ENCODE measurements at places on chromosomes 7 and 10. TPM values are rescaled to one million over a fixed set of nuclear protein-coding genes. Genes with fewer than 3 reads are reported as not detected.

NEUROG3 gene
- not detected for total RNA-seq

SLC16A12 gene
- total RNA-seq, result 0.24 TPM

LANCL2 gene
- 20.0 TPM for total RNA-seq

CRPPA gene
- 1.4 TPM for total RNA-seq

C10orf95 gene
- 0.19 TPM for total RNA-seq

BICC1 gene
- total RNA-seq, result 1.9 TPM

MPP7 gene
- 2.8 TPM for total RNA-seq

UCN3 gene
- 0.19 TPM for total RNA-seq

C10orf62 gene
- total RNA-seq, result not detected

TDRD1 gene
- total RNA-seq, result 0.52 TPM

BTAF1 gene
- total RNA-seq, result 49.9 TPM

SPRN gene
- total RNA-seq, result 0.05 TPM

CYP2C8 gene
- total RNA-seq, result 0.71 TPM

CCNY gene
- total RNA-seq, result 27.6 TPM

CRYGN gene
- total RNA-seq, result 1.2 TPM

CYP2E1 gene
- total RNA-seq, result 3.4 TPM

RGR gene
- not detected for total RNA-seq

ACTL6B gene
- 0.05 TPM for total RNA-seq

ADCY1 gene
- 0.38 TPM for total RNA-seq

AKR1C3 gene
- total RNA-seq, result 1.7 TPM

ADAM8 gene
- total RNA-seq, result 8.3 TPM

LARP4B gene
- 19.3 TPM for total RNA-seq

TSPAN14 gene
- 16.6 TPM for total RNA-seq

NFE2L3 gene
- 39.3 TPM for total RNA-seq

EBF3 gene
- 1.5 TPM for total RNA-seq

CHRM2 gene
- total RNA-seq, result 0.33 TPM

DPP6 gene
- 4.5 TPM for total RNA-seq

TRPV6 gene
- 0.24 TPM for total RNA-seq

AS3MT gene
- 5.2 TPM for total RNA-seq

POLR1F gene
- total RNA-seq, result 15.5 TPM

Data from thymus (tissue), 14 donors.